ENCODE measurements at places on chromosomes 7 and 10. TPM values are rescaled to one million over a fixed set of nuclear protein-coding genes. Genes with fewer than 3 reads are reported as not detected.

DNA sequence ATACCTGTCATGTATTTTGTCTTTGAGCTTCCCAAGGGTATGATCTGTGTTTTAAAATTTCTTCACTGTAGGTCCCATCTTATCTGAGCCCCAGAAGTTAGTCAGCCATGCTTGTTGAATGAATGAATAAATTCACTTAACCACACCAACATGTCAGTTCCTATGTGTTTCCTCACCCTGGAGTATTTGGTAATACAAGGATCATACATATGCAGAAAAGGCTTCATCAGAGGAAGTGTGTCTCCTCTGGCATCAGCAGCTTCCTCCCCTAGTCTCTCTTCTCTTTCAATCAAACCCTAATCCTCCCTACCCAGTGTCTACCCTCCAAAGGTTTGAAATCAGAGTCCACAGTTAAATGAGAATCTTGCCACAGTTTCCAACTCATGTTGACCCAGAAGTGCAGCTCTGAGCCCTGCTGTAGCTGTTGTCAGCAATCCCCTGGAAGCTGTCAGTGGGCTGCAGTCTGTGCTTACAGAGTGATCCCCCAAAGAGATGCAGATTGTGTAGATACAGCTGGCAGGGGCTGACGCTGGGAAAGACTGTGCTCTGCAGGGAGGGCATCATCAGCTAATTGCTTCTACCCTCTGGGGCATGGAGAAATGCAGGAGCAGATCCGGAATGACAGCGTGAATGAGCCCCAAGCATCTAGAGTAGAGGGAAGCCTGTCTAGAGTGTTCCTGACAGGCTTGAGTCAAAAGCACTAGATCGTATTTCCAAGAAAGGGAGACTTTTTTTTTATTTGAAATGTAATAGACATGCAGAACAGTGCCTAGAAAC is 105.0 kb upstream of the WDR11 start:
- no peaks in the 10 kb centered on the region for H3K36me3 ChIP-seq
- no peaks in the 10 kb centered on the region for H3K4me1 ChIP-seq
- no peak overlapping the region for H3K4me3 ChIP-seq
- H3K27ac ChIP-seq: no peak overlapping the region

GRCh38 chr7:46133072-46133471 is 212.0 kb upstream of the IGFBP3 start:
- no peaks in the 10 kb centered on the region for H3K27me3 ChIP-seq
- H3K27ac ChIP-seq: no peak overlapping the region
- DNase-seq: no peak
- H3K36me3 ChIP-seq: no peaks in the 10 kb centered on the region

GRCh38 chr10:97120370-97120769 is 65.4 kb downstream of the SLIT1 start:
- no peak for DNase-seq
- no peaks in the 10 kb centered on the region for H3K36me3 ChIP-seq
- no peak overlapping the region for H3K27ac ChIP-seq
- H3K27me3 ChIP-seq: no peaks in the 10 kb centered on the region

DNA sequence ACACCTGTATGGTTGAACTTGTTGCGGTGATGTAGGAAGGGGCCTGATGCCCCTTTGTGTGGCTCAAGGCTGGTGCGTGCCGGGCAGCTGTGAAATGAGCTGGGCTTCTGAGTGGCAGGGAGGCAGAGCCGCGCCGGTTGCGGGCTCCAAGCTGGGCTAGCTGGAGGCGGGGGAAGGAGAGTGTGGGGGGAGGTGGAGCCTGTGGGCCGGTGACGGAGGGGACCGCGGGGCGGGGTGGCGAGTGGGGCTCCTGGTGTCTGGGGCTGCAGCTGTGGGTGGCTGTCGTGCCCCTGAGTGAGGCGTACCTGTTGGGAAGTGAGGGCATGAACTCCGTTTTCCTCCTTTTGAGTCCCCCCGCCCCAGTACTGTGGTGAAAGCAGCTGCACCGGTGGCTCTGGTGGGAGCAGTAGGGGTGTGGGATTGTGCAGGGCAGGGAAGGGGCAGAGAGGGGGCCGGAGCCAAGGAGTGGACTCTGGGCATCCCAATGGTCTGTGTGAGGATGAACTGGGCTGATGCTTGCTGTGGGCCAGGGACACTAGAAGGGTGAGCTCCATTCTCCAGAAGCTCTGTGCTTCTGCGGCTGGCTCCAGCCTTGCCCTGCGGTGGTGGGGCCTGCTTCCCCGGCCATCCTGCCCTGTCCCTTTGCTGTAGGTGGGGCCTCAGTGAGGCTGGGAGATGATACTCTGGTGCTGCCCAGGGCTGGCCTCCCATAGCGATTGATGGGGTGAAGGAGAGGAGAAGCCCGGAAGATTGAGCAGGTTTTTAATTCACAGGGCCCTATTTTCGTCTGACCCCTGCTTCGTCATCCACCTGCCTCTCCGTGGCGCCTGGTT is 41.7 kb downstream of the INPP5A start:
- H3K36me3 ChIP-seq: no peaks in the 10 kb centered on the region
- H3K27ac ChIP-seq: no peak overlapping the region
- H3K27me3 ChIP-seq: no peaks in the 10 kb centered on the region
- no peak overlapping the region for H3K4me3 ChIP-seq
- peaks cover 56% of the 10 kb centered on the region for H3K4me1 ChIP-seq

- no peaks in the 10 kb centered on the region for H3K27me3 ChIP-seq
- H3K36me3 ChIP-seq: no peaks in the 10 kb centered on the region
- no peak overlapping the region for H3K4me3 ChIP-seq
- no peaks in the 10 kb centered on the region for H3K4me1 ChIP-seq
- no peak for DNase-seq
- H3K27ac ChIP-seq: no peak overlapping the region
Measured at GRCh38 chr10:30550967-30551815, 78.4 kb downstream of the LYZL2 start.

CHPF2 gene
- total RNA-seq: 34.5 TPM

OPN4 gene
- not detected for total RNA-seq

Measured in tibial nerve (tissue), 4 donors.